ENCODE measurements at places on chromosomes 7 and 10. TPM values are rescaled to one million over a fixed set of nuclear protein-coding genes. Genes with fewer than 3 reads are reported as not detected.

DNA sequence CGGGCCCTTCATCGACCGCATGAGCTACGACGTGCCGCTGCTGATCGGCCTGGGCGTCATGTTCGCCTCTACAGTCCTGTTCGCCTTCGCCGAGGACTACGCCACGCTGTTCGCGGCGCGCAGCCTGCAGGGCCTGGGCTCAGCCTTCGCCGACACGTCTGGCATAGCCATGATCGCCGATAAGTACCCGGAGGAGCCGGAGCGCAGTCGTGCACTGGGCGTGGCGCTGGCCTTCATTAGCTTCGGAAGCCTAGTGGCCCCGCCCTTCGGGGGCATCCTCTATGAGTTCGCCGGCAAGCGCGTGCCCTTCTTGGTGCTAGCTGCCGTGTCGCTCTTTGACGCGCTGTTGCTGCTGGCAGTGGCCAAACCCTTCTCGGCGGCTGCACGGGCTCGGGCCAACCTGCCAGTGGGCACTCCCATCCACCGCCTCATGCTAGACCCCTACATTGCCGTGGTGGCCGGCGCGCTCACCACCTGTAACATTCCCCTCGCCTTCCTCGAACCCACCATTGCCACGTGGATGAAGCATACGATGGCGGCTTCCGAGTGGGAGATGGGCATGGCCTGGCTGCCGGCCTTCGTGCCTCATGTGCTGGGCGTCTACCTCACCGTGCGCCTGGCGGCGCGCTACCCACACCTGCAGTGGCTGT, 1.2 kb downstream of the SLC18A3 start:
- DNase-seq, result no peak

- DNase-seq, result no peak
Observed at GRCh38 chr10:32939296-32940111, 18.5 kb downstream of the ITGB1 start.

DNA sequence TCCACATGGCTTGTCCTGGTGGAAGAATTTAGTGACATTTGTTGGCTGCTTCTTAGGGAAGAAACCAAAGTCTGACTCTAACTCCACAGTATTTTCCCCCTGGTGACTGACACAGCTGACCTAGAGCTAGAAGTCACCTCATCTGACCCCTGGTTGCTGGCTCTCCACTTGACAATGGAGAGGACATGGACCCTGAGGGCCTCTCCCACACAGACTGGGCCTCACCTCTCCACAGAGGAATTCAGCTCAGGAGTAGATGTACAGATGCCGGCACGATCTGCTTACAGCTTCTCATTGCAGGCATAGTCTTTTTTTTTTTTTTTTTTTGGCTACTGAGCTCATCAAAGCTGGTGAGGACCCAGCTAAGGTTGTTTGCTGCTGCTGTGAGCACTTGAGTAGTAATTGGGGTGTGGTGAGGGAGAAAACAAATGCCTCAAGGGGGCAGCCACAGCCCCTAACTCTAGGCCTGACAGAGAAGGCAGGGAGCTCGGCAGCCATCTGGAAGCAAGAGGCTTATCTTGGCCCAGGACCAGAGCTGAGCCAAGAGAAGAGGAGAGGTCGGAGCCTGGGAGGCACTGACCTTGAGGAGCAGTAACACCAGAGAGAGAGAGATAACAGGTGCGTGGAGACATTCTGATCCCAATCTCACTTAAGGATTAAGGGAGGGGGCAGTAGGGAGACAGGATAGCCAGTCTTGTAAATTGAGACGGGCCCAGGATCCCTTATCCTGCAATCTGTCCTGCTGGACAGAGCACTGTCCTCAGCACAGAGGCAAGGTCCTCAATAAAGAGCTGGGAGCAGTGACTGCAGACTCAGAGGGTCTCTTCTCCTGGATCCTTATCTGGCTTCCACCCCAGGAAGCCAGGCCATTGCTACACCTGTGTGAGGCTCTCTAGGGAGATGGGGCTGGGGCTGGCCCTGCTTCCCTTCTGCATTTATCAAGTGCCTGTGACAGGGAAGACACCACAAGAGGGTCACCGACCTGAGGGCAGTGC, 9.4 kb downstream of the PRSS58 start:
- no peak for DNase-seq

Gene ASB10
- total RNA-seq, result not detected

DNA sequence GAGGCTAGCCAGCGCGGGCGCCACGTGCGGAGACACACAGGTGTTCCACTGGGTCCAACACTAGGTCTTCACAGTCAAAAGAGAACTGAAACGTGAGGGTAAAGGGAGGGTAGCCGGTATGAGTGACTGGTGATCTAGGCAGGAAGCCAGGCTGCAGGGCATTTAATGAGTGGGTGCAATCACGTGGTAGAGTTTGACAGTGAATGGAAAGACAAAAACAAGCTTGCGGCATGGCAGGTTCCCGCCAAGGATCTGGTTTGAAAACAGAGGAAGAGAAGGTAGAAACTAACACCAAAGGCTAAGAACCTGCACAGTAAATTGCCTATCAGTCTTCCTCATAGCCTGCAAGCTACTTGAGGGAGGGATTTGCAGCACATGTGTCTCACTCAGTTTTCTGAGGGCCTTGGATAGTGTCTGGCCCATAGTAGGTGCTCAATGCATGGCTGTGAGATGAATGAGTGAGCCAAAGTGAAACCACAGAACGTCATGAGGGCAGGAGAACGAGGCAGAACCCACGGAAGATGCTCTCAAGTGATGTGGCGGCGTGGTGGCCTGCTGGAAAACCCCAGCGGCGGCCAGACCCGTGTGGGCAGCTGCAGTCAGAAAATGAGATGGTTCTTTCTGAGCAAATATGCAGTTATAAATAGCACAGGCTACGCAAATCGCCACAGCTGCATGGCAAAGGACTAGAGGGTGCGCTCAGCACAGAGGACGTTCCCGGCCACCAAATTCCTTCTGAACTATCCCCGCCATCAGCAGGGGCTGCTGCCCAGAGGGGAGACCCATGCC, 183.6 kb upstream of the NFE2L3 start:
- DNase-seq, result no peak

- no peak for DNase-seq
Observed at GRCh38 chr10:2438248-2438939, 629.0 kb upstream of the PFKP start.

- DNase-seq, result peak; percentile 38
Observed at GRCh38 chr10:95755511-95756004, 405 bp upstream of the ENTPD1 start.

Gene ZNHIT1
- total RNA-seq, result 92.6 TPM

GRCh38 chr10:124704428-124705380, 39.5 kb downstream of the FAM53B start:
- no peak for DNase-seq
